Naive thymus-derived CD8-positive, alpha-beta T cell (primary cell): ENCODE measurements at places on chromosomes 2 and 18.

GRCh38 chr2:152420936-152421335 lies 86.0 kb downstream of the FMNL2 start:
- DNase-seq, result no peak

- DNase-seq, result no peak
These were observed 119.5 kb downstream of the COL6A3 start for GRCh38 chr2:237294460-237294859.

DNA sequence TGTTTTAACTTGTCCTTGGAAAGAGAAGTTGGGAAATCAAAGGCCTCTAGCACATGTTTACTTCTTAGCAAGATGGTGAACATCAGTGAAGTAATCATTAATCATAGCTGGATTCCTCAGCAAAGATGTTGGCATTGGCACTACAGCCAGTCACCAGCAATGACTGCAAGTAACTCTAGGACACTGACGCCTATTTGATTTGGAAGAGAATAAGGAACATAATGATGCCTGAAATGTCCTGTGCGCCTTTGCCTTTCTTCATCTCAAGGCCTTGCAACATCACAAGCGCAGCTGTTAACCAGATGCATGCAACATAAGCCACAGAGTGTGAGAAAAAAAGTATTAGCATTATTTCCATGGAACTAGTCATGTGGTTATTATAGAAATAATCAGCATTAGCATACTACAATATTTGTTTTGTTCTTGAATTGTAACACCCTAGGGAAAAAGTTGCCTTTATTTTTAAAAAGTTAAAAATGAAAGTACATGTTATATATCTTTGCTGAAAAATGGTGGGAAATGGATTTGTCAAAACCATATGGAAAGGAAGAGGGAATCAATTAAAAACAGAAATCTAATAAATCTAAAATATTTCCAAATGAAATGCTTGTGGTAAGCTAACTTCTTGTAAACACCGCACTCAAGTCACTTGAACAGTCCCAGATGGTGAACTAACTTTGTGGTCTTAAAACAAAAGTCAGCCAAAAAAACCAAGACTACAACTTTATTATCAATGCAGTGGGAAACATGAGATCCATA lies 55.6 kb downstream of the THADA start:
- DNase-seq, result no peak

GRCh38 chr2:12923907-12924610 lies 207.3 kb downstream of the TRIB2 start:
- DNase-seq, result no peak

DNA sequence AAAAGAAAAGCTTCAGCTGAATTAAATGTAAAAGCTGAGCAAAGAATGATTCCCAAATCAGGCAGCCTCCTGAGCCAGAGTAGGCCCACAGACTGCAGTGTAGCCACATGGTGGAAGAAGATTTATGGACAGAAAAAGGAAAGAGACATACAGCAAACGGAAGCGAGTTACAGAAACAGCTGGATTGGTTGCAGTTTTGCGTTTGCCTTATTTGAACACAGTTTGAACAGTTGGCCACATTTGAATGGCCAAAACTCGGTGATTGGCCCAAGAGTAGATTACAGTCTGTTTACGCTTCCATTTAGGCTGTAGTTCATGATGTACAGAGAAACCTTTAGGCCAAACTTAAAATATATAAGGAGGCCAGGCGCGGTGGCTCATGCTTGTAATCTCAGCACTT lies 35.1 kb downstream of the SH2D6 start:
- DNase-seq, result no peak

- DNase-seq, result no peak
These were observed 45.3 kb downstream of the PIKFYVE start for GRCh38 chr2:208311321-208311720.

DNA sequence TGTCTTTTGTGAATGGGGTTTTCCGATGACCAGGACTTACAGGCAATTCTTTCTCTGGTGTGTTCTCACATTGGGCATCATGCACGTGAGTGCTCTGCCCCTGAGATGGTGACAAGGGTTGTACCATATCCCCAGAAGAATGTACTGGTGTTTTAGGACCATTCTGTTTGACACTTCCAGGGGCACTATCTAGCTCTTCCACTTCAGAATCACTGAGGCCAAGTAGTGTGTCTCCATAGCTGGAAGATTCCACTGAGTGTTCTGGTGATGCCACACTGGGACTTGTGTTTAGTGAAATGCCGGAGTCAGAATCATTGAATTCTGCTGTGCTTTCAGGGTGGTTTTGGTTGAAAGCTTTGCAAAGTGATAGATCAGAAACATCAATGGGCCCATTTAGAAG lies 18.7 kb downstream of the HNRNPA3 start:
- no peak for DNase-seq

DNA sequence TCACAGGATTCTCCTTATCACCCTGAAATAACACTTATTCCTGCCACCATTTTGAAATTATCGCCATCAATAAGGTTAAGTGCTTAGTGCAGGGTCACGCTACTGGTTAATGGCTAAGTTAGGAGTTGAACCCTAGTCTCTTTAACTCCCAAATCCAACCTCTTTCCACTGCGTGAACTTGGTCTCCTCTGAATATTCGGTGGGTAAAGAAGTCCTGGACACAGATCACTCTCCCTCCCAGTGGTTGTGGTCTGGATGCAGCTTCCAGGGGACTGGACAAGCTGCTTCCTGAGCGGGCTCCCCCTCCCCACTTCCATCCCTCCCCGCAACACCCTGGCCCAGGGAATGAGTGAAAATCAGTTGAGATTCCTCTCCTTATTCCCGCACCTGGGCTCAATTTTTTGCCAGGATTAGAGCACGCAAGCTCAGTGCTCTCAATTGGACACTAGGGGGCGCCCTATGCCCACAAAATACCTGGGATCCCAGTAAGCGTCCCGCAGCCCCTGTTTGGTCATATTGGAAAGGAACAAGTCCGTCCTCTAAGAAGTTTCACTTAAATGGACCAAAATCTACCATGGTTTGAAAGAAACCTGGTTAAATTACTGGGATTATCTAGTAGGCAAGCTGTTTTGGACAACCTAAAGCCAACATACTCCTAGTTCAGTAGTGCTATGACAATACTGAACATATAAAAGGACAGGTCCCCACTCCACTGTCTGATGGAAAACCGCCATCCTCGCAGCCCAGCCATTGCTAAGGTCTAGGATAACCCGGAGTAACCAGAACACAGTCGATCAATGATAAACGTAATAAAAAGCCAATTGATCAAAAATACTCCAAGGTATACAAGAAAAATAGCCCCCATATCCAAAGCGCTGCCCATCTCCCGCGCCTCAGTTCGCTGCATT lies 40.4 kb downstream of the DHRS9 start:
- DNase-seq, result peak; percentile 54
